ENCODE measurements at places on chromosomes 2 and 18. TPM values are rescaled to one million over a fixed set of nuclear protein-coding genes. Genes with fewer than 3 reads are reported as not detected.
A peak's percentile ranks its signal among the peaks of the same experiment; 100 is the strongest.

Gene UGT1A5
- not detected for total RNA-seq

- no peak for DNase-seq
These were observed 69.0 kb downstream of the CELF4 start for GRCh38 chr18:37496568-37496967.

Gene MEP1B
- total RNA-seq = not detected

DNA sequence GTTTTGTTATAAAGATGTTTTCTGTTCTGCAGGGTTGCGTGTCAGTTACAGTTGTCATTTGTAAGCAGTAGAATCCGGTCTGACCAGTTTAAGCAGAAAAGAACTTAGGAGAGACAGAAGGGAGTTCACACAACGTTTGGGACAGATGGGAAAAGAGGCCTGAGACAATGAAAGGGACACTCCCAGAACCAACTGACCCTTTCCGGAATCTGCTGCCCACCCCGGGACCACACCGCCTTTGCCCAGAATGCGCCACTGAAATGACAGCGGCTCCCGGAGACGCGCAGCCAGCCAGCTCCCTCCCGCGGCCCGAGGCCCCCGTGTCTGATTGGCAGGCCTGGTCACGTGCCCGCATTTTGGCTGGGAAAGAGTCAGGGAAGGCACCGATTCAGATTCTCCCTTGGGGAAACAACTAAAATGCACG, 244.6 kb downstream of the BCL2 start:
- DNase-seq = peak; percentile 85

Gene RAB6C
- not detected for total RNA-seq

DNA sequence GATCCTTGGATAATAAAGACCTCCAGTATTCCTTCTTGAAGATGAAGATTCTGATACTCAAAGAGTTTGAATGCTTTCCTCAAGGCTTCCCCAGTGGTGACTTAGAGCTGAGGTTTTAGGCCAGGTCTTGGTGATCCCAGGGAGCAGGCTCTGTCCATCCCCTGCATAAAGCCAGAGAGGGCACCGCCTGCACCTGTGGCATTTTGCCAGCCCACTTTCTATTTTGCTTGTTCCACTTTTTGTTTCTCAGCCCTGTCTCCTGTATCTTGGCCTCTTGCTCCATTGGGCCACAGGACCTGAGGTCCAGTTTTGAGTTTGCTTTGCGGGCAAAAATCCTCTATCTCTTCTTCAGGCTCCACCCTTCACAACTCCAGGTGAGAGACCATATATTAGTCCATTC, 6.7 kb upstream of the SCYGR1 start:
- DNase-seq = no peak

GRCh38 chr2:110638004-110638403, 39.9 kb downstream of the BUB1 start:
- DNase-seq = no peak

- no peak for DNase-seq
These were observed 7.3 kb upstream of the ATP5MC3 start for GRCh38 chr2:175188761-175189160.

- no peak for DNase-seq
These were observed 690.2 kb upstream of the POU3F3 start for GRCh38 chr2:104163611-104164130.

Gene RNU2-63P
- not detected for total RNA-seq

All from sigmoid colon (tissue), 7 donors.